ENCODE measurements at places on chromosomes 11 and 22. TPM values are rescaled to one million over a fixed set of nuclear protein-coding genes. Genes with fewer than 3 reads are reported as not detected.

GRCh38 chr11:8253566-8253965 lies 10.1 kb downstream of the LMO1 start:
- H3K4me1 ChIP-seq: peaks cover 4% of the 10 kb centered on the region
- H3K36me3 ChIP-seq: no peaks in the 10 kb centered on the region
- no peaks in the 10 kb centered on the region for H3K27me3 ChIP-seq

GRCh38 chr11:5246772-5247471 lies 2.7 kb downstream of the HBG1 start:
- H3K4me1 ChIP-seq: no peaks in the 10 kb centered on the region
- no peak for DNase-seq
- no peak overlapping the region for H3K4me3 ChIP-seq
- H3K36me3 ChIP-seq: no peaks in the 10 kb centered on the region
- H3K27ac ChIP-seq: no peak overlapping the region
- no peaks in the 10 kb centered on the region for H3K27me3 ChIP-seq

DNA sequence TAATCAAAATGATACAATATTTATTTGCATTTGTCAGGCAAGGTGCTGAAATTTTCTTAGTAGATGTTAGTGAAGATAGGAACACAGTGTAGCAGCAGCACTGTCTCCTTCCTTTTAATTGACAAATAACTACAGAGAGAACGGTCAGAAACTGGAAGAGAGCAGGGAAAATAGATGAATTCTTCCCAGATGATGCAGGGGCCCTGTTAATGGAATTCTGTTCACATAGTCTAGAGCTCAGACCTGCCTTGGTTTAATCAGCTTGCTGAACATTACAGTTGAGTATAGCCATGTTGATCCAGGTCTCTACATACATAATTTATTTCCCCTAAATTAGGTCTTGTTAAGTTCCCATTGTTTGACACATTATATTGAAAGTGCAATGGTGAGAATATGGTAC lies 127.4 kb downstream of the SLC17A6 start:
- no peak overlapping the region for H3K27ac ChIP-seq
- H3K4me3 ChIP-seq: no peak overlapping the region
- no peaks in the 10 kb centered on the region for H3K4me1 ChIP-seq
- no peaks in the 10 kb centered on the region for H3K36me3 ChIP-seq
- no peaks in the 10 kb centered on the region for H3K27me3 ChIP-seq
- DNase-seq: no peak

DNA sequence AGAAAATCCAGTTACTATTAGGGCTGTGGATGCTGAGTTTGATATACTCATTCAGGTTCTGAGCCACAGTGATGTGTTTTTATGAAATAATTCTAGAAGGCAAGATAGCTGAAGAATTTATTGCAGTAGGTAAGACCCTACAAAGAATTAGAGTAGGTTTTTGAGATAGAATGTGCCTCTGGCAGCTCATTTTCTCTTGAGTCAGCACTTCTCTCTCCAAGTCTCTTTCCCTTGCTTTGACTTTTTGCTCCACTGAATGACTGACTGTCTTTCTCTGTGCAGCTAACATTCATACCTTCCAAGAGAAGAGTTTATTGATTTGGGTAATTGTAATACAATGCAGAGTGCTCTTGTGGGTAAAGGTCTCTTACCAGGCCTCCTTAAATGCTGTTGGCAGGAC lies 48.0 kb upstream of the C11orf87 start:
- H3K4me1 ChIP-seq: peaks cover 13% of the 10 kb centered on the region
- no peaks in the 10 kb centered on the region for H3K36me3 ChIP-seq
- H3K4me3 ChIP-seq: no peak overlapping the region

GRCh38 chr11:35671396-35672127 lies 9.0 kb downstream of the TRIM44 start:
- H3K4me1 ChIP-seq: peaks cover 6% of the 10 kb centered on the region
- H3K27me3 ChIP-seq: no peaks in the 10 kb centered on the region
- H3K36me3 ChIP-seq: no peaks in the 10 kb centered on the region
- H3K27ac ChIP-seq: no peak overlapping the region
- no peak overlapping the region for H3K4me3 ChIP-seq

DNA sequence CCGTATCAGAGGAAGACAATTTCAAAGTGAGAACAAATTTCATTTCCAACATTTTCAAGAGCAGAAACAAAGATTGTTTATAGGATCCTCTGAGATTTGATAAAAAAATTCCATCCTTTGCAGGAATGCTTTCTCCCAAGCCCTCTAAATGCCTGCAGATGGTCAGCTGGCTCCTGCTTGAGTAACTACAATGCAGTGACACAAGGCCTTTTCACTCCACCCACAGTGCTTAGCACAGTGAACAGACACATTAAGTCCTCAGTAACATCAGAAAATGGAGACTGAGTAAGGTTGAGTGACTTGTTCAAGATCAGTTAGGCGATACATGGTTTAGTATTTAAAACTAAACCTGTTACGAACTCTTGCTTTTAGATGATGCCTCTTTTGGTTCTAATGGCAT lies 527.1 kb upstream of the CCDC90B start:
- H3K4me3 ChIP-seq: no peak overlapping the region
- no peaks in the 10 kb centered on the region for H3K27me3 ChIP-seq
- no peak for DNase-seq
- H3K27ac ChIP-seq: no peak overlapping the region

DNA sequence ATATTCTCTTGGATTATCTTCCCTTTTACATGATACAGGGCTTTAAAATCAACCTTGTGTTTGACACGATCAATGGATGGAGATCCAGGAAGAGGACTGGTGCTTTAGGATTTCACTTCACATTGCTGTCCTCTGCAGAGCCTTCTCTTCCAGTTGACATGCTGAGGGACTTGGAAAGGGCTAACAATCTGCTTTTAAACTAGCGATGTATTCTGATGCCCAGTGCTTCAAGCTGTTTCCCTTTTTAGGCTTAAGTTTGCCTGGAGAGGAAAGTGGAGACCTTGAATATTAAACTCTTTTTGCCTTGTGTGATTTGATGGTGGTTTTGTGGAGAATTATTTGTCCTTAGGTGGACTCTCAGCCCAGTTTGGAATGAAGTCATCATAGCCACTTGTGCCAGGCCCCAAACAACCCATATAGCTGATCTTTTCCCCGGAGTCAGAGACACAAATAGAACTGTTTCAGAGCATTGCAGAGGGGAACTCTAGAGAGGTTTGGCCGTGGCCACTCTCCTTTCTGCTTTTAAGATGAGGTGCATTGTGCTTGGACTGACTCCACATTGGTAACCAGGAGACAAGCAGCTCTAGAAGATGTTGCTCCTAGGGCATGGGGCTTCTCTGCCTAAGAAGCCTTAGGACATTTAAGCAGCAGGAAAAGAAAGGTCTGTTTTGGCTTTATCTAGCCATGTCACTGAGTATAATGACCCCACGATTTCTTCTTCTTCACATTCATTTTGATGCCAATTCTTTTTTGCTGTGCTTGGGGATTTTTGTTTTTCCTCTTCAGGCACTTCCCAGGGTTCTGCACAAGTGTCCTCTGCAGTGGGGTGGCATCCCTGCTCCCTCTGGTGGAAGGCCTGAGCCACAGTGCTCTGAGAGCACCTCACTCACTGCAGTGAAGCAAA lies 152.8 kb downstream of the NCAM1 start:
- no peaks in the 10 kb centered on the region for H3K36me3 ChIP-seq
- peak; percentile 70 for DNase-seq
- H3K4me3 ChIP-seq: no peak overlapping the region
- no peaks in the 10 kb centered on the region for H3K27me3 ChIP-seq
- H3K27ac ChIP-seq: peak overlapping the region; percentile 5

DNA sequence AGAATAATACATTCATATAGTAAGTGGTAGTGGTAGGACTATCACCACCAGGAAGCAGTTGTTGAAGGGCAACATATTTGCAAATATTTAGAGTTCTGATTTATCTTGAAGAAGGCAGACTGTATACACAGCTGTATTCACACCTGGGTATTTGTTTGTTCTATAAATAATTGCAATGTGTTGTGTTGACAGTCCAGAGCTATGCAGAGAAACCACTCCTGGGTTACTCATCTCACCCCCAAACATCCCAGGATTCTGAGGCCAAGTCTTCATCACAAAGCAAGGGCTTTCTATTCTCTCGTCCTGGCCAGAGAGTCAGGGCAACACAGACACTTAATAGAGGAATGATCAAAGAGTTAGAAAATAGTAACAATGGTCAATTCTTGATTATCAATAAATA lies 102.1 kb upstream of the FAT3 start:
- no peaks in the 10 kb centered on the region for H3K27me3 ChIP-seq
- no peak overlapping the region for H3K27ac ChIP-seq
- no peaks in the 10 kb centered on the region for H3K36me3 ChIP-seq

- no peaks in the 10 kb centered on the region for H3K4me1 ChIP-seq
- H3K27ac ChIP-seq: no peak overlapping the region
- no peaks in the 10 kb centered on the region for H3K36me3 ChIP-seq
- no peak overlapping the region for H3K4me3 ChIP-seq
Observed at GRCh38 chr11:20647976-20648565, 21.3 kb upstream of the NELL1 start.

- H3K4me1 ChIP-seq: peaks cover 23% of the 10 kb centered on the region
- H3K4me3 ChIP-seq: no peak overlapping the region
- H3K27me3 ChIP-seq: no peaks in the 10 kb centered on the region
- H3K36me3 ChIP-seq: peaks cover 2% of the 10 kb centered on the region
- peak; percentile 3 for DNase-seq
Observed at GRCh38 chr11:17954395-17955252, 58.2 kb downstream of the SERGEF start.

GRCh38 chr11:60766547-60766946 lies 9.9 kb downstream of the MS4A15 start:
- no peak overlapping the region for H3K27ac ChIP-seq
- no peak for DNase-seq
- H3K27me3 ChIP-seq: no peaks in the 10 kb centered on the region
- no peak overlapping the region for H3K4me3 ChIP-seq

- H3K4me1 ChIP-seq: no peaks in the 10 kb centered on the region
- DNase-seq: no peak
- H3K27ac ChIP-seq: no peak overlapping the region
Observed at GRCh38 chr11:33001751-33002542, 13.7 kb upstream of the DEPDC7 start.

DNA sequence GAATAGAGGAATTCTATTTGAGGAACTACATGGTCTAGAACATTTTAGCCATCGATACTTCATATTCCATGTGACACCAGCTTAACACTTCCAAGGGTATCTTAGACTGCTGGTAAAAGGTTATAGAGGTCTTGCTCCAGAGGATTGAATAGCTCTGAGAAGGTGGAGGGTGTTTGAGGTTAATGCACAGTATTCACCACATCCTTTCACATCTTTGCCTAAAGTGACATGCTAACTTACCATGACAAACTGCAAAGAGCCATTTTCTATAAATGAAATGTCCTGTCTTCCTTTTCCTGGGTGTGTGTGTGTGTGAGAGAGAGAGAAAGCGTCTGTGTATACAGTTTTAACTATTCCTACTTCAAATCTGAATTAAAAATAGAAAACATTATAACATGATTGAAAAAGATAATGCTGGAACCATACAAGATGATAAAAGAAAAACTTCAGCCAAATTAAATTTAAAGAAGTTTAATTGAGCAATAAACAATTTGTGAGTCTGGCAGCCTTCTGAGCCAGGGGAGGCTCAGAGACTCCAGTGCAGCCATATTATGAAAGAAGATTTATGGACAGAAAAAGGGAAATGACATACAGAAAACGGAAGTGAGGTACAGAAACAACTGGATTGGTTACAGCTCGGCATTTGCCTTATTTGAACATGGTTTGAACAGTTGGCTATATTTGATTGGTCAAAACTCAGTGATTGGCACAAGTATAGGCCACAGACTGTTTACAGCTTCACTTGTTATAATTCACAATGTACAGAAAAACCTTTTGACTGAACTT lies 320.9 kb upstream of the CCDC179 start:
- H3K4me1 ChIP-seq: no peaks in the 10 kb centered on the region
- no peak for DNase-seq
- H3K36me3 ChIP-seq: no peaks in the 10 kb centered on the region
- no peak overlapping the region for H3K4me3 ChIP-seq
- no peak overlapping the region for H3K27ac ChIP-seq

GRCh38 chr22:32413719-32414118 lies 1.7 kb upstream of the RTCB start:
- H3K27me3 ChIP-seq: peaks cover 15% of the 10 kb centered on the region
- H3K27ac ChIP-seq: no peak overlapping the region
- no peaks in the 10 kb centered on the region for H3K36me3 ChIP-seq
- DNase-seq: peak; percentile 5
- peaks cover 7% of the 10 kb centered on the region for H3K4me1 ChIP-seq

- peaks cover 3% of the 10 kb centered on the region for H3K27me3 ChIP-seq
- no peaks in the 10 kb centered on the region for H3K4me1 ChIP-seq
- DNase-seq: no peak
- H3K36me3 ChIP-seq: no peaks in the 10 kb centered on the region
Observed at GRCh38 chr11:118051136-118051610, 25.7 kb upstream of the TMPRSS4 start.

DNA sequence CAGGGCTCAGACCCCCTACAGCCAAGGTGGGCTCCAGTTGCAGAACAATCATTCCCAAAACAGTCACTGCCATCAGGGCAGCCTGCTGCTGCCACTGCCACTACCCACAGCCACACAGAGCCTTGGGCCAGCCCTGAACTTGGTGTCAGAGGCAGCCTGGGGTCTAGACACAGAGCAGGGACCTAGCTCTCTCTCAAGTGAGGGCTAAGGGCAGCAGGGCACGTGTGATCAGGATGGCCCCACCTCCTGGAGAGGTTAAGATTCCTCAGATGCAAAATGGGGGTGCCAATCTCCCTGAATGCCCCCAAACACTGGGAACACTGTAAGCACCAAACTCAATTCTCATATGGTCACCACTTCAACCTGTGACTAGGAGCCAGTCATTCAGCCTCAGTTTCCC lies 15.6 kb downstream of the CABP7 start:
- no peaks in the 10 kb centered on the region for H3K4me1 ChIP-seq
- no peaks in the 10 kb centered on the region for H3K27me3 ChIP-seq
- H3K36me3 ChIP-seq: no peaks in the 10 kb centered on the region
- DNase-seq: no peak
- no peak overlapping the region for H3K27ac ChIP-seq

DNA sequence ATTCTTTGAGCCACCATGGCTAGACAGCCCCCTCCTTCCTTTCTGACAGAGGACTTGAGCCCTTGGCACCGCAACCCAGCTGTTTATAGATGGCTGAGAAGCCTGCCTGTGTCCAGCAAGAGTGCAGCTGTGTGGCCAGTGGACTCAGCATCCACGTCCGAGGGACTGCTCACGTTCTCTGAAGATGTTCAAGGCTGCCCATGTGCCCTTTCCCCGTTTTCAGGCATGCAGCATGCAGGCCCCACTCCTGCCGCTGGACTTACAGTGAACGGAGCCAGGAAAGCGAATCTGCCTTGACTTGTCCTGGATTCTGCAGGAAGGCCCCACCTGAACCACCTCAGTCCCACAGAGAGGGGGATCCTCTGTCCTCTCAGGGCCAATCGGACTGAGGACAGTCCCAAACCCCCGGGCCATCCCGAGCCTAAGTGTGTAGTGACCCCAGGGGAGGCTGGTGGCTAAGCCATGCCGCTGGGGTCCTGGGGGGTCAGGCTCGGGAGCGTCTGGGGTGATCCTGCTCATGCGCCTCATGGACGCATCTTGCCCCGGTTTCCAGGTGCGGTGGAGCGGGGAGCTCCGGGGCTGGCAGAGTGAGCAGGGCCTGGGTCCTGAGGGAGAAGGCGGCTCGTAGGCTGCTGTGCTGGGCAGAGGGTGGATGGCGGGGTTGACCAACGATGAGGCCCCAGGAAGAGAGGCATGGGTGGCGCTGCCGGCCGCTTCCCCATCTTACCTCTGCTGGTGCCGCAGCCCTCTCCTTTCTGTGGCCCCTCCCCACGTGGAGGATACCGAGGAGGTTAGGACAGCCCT lies 170.7 kb downstream of the CTTN start:
- no peak overlapping the region for H3K27ac ChIP-seq

CEP126 gene
- total RNA-seq: 0.53 TPM

OR5AN1 gene
- not detected for total RNA-seq

ART1 gene
- 0.60 TPM for total RNA-seq

MLC1 gene
- total RNA-seq: 0.27 TPM

P2RY2 gene
- total RNA-seq: 0.48 TPM

CD3G gene
- total RNA-seq: not detected

ANGPTL5 gene
- not detected for total RNA-seq

LINC01488 gene
- 1.6 TPM for total RNA-seq

SYT12 gene
- total RNA-seq: 0.21 TPM

Measured in cardiac muscle cell (in vitro differentiated cells and primary cell).